NCI-H187 (cell line): ENCODE measurements at places on chromosomes 16 and 17.

- DNase-seq = peak; percentile 26
Measured at GRCh38 chr17:6435968-6436367, 1.0 kb upstream of the AIPL1 start.

DNA sequence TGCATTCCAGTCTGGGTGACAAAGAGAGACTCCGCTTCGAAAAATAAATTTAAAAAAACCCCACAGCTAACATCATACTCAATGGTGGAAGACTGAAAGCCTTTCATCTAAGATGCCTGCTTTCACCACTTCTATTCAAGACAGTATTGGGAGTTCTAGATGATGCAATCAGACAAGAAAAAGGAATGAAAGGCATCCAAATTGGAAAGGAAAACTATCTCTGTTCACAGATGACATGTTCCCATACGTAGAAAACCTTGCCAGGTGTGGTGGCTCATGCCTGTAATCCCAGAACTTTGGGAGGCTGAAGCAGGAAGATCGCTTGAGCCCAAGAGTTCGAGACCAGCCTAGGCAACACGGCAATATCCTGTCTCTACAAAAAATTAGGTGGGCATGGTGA is 31.1 kb downstream of the RANBP10 start:
- no peak for DNase-seq

- DNase-seq = no peak
Measured at GRCh38 chr17:81522491-81523401, 5.4 kb upstream of the FSCN2 start.

GRCh38 chr16:71287911-71288310 is 1.3 kb downstream of the CMTR2 start:
- no peak for DNase-seq

- no peak for DNase-seq
Measured at GRCh38 chr17:56392321-56392720, 201.2 kb upstream of the NOG start.

DNA sequence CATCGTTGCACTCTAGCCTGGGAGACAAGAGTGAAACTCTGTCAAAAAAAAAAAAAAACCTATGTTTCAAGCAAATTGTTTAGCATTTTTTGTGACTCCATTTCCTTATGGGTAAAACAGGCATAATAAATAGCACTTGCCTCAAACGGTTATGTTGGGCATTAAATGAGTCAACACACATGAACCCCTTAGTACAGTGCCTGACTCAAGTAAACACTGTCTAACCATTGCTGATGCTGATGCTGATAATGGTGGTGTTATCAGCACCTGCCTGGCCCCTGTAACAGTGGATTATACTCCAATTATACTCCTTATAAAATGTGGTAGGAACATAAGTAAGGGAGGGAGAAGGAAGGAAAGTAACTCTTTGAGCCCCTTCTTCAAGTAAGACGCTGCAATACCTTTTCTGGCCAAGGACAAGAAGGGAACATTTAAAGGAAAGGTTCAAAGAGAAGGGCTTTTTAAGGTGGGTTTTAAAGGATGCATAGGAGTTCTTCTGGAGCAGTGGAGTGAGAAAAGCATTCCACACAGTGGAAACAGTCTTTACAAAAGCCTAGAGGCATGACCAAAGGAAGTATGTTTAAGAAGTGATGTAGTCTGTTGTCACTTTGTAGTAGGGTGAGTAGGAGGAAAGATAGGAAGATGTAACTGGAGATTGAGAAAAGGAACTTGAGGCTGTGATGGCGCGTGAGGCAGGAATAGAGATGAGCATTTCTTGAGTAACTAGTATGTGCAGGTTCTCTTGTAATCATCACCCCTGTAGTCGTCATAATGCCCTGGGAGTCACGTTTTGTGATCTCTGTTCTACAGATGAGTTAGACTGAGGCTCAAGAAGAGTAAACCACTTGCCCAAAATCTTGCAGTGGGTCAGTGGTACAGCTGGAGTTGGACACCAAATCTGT is 4.3 kb downstream of the SCNN1B start:
- DNase-seq = no peak

DNA sequence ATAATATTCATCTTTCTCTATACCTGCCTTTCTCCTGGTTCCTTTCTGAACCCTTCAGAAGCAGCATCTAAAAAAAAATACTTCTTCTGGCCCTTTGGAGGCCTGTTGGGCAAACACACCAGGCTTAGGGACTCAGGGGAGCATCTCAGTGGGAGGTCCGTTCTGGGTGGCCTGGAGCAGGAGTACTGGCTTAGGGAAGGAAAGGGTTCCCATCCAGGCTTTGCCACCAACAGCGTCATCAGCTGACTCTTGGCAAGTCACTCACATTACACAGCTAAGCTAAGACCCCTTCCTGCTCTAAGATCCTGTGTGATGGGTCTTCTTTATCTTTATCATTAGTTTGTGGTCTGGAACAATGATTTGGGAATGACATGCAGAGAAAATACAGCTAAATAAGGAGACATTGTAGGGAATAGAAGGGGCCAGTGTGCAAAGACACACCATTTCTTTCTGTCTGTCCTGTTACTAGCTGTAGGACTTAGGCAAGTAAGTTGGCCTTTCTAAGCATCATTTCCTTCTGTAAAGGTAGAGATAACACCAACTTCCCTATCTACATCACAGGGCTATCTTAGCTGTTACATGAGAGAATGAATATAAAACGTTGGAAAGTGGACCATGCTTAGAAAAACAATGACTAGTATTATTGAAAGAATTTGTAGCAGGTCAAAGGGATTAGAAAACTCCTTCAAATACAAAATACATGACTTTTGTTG is 9.9 kb downstream of the PCTP start:
- no peak for DNase-seq

GRCh38 chr17:50056961-50057330 is 1.0 kb downstream of the ITGA3 start:
- DNase-seq = no peak

- DNase-seq = peak; percentile 47
Measured at GRCh38 chr16:72927199-72928089, 120.5 kb downstream of the ZFHX3 start.
